Activated CD8-positive, alpha-beta memory T cell treated with anti-CD3 and anti-CD28 coated beads for 24 hours (primary cell): ENCODE measurements at places on chromosomes 3 and 15.
A peak's percentile ranks its signal among the peaks of the same experiment; 100 is the strongest.

- peak; percentile 70 for DNase-seq
Observed at GRCh38 chr3:13654330-13655060, 105.6 kb downstream of the FBLN2 start.

GRCh38 chr3:11370191-11370590 lies 98.0 kb downstream of the ATG7 start:
- no peak for DNase-seq

GRCh38 chr3:124059580-124059979 lies 67.7 kb upstream of the ROPN1 start:
- no peak for DNase-seq

DNA sequence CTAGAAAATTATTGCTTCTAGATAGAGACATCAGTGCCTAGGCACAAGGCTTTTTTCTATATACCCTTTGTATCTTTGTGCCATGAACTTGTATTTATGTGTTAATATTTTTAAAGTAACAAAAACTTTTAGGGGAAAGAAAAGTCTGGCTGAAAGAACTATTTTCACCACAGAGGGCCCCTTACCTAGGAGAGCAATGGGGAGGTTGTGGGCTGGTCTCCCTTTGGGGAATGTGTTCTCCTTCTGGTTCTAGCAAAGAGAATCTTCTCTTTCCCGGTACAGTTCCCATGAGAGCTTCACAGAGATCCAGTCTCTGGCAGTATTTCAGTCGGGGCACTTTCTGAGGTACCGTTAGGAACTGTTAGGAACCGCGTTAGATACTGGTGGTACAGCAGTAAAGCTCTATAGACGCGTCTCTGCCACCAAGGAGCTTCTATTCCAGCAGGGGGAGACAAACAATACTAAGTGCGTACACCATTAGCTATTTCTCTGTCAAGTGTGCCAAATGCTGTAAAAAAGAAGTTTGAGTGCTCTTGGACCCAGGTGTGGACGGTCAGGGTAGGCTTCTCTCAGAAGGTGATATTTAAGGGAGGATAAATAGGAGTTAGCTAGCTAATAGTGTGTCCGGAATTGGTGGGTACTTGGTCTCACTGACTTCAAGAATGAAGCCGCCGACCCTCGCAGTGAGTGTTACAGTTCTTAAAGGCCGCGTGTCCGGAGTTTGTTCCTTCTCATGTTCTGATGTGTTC lies 4.6 kb upstream of the EPB42 start:
- peak; percentile 64 for DNase-seq

- no peak for DNase-seq
Observed at GRCh38 chr3:12681943-12682390, 18.1 kb upstream of the RAF1 start.

- no peak for DNase-seq
Observed at GRCh38 chr15:47787875-47788274, 70.6 kb downstream of the SEMA6D start.

DNA sequence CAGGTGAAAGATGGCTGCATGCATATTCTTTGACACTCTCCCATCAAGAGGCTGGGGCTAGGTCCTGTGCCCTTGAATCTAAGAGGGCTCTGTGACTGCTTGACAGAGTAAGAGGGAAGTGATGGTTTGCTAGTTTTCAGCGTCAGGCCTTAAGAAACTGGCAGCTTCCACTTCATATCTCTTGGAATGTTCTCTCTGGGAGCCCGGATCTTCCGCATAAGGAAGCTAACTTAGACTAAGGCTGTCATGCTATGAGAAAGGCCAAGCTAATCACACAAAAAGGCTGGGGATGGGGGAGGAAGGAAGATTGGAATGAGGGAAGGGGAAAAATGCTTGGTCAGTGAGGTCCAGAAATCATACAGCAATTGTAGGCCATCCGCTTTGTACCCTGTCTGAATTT lies 50.0 kb downstream of the MB21D2 start:
- no peak for DNase-seq

DNA sequence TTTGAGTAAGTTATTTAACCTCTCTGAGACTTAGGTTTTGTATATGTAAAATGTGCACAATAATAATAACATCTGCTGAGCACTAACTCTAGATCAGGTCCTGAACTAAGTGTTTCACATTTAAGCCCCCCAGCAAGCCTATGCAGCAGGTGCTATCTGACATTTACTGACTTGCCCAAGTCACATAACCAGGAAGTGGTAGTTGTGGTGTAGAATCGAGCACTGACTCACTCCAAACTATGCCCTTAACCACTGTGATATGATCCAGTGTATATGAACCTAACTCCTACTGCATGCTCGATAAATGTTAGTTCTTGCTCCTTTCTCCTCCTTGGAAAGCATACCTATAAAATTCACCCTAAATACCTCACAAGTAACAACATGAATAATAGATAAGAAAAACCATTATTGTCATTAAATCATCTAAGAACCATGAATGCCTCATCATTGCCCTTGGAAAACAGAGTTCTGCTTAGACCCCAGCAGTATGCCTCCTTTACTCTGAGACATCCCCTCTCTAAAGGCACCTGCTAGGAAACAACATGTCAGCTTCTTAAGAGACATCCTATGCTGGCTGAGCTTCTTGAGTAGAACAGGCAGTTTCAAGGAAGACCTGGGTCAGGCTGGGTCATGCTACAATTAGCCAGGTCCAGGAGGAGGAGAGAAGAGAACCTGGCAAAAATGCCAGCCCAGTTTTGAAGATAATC lies 3.0 kb upstream of the SHC4 start:
- DNase-seq = no peak

DNA sequence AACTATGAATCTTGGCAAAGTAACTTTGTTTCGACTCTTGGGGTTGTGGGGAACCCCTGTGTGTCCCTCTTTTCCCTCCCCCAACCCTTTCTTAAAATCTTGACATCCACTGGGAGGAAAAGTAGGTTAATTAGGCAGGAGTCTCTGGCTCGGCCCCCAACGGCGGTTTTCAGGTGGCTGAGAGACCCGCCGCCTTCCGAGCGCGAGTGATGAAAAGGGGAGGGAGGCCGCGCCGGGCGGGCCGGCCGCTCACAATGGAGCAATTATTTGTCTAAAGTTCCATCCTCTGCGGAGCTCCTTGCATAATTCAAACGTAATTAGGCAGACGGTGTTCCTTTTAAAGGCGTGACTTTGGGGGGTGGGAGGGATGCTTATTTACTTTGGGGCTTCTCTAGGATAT lies 51.7 kb downstream of the ZIC4 start:
- no peak for DNase-seq

GRCh38 chr3:156483961-156484787 lies 70.7 kb downstream of the SSR3 start:
- peak; percentile 68 for DNase-seq

DNA sequence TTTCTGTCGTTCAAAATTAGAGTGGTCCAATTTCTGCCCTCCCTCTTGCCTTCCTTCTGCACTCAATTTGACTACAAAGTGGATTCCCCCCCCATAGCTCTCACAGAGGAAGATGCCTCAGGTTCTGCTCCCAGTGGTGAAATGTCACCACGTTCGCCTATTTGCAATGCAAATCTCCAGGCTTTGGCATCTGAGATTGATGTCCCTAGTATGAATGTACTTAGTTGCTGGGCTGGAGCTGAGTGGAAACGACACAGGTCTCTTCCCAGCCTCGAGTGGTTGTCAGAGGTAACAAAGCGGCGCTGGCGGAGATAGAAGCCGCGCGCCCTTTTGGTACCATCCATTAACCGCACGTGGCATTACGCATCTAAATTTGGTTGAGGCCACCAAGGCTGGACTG lies 860.1 kb downstream of the MCTP2 start:
- no peak for DNase-seq

- DNase-seq = peak; percentile 19
Observed at GRCh38 chr3:126337980-126338651, 19.1 kb downstream of the KLF15 start.

DNA sequence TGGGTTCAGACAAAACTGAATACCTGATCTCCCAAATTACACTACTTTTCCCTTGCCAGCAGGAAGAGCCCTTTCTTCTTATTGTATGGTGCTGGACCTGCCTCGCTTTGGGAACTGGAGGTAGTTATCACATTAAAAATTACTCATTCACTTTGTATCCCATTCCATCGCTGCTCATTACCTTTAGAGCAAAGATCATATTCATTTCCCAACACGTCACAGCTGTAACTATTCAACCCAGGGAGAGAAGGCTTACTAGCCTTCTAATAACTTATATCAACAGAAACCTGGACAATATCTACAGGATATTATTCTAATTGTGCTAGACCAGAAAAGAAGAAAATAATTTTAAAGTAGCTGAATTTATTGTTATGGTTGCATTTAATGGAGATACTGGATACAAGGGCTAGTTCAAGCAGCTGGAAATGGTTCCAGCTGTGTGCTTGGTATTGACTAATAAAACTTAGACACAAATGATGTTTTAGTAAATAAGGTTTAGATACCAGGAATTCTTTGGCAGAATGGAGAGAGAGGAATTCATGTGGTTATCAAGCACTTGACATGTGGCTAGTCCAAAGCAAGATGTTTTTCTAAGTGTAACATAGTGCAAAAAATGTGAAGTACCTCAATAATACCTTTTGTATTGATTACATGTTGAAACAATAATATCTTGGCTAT lies 656.3 kb downstream of the ROBO1 start:
- DNase-seq = no peak

DNA sequence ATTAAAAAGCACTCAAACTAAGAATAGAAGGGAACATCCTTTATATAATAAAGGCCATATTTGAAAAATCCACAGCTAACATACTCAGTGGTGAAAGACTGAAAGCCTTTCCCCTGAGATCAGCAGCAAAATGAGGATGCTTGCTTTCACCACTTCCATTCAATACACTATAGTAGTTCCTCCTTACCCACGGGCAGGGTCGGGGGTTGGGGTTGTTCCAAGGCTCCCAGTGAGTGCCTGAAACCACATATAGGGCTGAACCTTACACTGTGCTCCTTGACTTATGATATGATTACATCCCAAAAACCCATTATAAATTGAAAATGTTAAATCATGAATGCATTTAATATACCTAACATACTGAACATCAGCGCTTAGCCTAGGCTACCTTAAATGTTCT lies 37.7 kb downstream of the ALDH1L1 start:
- DNase-seq = no peak

DNA sequence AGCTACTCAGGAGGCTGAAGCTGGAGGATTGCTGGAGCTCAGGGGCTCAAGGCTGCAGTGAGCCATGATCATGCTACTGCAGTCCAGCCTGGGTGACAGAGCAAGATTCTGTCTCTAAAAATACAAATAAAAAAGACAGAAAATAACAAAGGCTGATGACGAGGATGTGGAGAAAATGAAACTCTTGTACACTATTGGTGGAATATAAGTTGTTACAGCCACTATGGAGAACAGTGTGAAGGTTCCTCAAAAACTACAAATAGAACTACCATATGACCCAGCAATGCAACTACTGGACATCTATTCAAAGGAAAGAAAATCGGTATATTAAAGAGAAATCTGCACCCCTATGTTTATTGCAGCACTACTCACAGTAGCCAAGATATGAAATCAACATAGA lies 526.7 kb upstream of the NAALADL2 start:
- DNase-seq = no peak

GRCh38 chr15:79004336-79004735 lies 59.5 kb upstream of the CTSH start:
- DNase-seq = no peak

DNA sequence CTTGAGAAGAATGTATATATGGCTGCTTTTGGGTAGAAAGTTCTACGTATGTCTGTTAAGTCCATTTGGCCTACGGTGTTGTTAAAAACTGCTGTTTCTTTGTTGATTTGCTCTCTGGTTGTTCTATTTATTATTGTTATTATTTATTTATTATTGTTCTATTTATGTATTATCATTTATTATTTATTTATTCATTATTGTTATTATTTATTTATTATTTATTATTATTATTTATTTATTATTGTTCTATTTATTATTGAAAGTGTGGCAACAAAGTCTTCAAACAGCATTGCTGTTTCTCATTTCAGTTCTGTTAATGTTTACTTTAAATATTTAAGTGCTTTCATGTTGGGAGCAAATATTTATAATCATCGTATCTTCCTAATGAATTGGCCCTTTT lies 66.7 kb downstream of the SI start:
- no peak for DNase-seq

DNA sequence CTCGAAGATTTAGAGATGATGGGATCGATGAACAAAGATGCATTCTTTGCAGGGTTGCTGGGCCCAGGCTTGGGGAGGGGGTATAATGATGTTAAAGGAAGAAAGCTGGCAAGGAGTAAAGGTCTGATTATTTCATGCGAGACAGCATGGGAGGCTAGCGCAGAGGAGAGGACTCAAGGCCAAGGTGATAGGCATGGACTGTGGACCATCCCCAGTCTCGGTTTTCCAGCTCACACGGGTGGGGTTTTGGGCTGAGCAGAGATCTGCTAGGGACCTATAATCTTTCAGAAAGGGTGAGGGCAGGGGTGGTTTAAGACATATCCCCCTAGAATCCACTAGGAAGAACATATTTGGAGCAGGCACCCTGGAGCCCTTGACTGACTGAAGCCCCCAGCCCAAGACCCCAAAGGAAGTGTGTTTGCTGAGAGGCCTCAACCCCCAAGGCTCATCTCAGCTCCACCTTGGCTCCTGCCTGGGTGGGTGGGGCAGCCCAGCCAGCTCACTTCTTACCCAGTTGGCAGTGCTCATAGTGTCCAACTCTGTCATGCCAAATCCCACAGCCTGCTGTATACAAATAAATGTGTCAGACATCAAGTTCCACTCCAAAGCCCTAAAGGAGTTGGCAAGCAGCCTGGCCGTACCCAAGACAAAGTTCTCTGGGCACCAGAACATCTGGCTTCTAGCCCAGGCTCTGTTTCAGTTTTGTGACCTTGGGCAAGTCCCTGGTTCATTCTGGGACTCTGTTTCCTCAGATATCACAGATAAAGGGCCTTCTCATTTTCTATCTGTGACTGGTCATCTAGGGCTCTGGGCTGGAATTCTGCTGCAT lies 17.9 kb downstream of the ACSBG1 start:
- no peak for DNase-seq

DNA sequence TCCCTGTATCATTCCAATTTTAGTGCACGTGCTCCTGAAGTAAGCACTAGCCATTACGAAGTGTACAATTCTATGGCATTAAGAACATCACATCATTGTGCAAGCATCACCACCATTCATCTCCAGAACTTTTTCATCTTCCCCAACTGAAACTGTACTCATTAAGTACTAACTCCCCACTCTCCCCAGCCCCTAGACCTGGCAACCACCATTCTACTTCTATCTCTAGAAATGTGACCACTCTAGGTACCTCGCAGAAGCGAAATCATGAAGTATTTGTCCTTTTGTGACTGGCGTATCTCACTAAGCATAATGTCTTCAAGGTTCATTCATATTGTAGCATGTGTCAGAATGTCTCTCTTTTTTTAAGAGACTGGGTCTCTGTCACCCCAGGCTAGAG lies 11.4 kb downstream of the PPP1R2 start:
- DNase-seq = no peak

GRCh38 chr3:136343873-136344555 lies 93.9 kb downstream of the PCCB start:
- DNase-seq = no peak

DNA sequence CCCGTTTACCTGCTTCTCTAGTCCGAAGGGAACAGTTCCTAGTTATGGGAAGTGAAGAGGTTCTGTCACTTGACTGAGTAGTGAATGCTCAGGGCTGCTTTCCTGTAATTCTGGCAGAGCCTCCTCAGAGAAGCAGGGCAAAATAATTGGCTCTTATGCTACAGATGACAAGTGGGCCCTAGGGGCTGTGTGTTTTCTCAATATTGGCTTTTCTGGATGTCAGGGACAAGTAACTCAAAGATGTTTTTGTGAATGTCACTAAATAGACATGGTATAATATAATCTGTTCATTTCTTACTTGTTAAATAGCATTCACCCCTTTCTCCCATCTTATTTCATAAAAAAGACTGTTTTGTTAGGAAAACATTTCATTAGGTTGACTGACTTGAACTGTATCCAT lies 40.1 kb downstream of the SGO1 start:
- no peak for DNase-seq

- DNase-seq = no peak
Observed at GRCh38 chr3:134161898-134162615, 88.6 kb downstream of the RYK start.
